ENCODE measurements at places on chromosomes 1 and 21.

GRCh38 chr1:44043176-44044070 lies 12.2 kb upstream of the SLC6A9 start:
- DNase-seq = no peak

DNA sequence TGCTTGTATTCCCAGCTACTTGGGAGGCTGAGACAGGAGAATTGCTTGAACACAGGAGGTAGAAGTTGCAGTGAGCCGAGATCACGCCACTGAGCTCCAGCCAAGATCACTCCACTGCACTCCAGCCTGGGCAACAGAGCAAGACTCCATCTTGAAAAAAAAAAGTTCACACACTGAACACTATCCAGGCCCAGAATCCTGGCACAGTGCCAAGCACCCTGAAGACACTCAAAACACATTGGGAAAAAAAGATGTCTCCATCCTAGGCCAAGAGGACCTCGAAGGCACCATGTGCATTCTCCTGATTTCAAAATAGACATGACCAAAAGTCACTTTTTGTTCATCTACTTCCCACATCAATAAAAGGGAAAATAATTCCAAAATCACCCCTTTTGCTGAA lies 38.7 kb downstream of the SLC9A1 start:
- no peak for DNase-seq

GRCh38 chr1:173870252-173871075 lies 2.3 kb downstream of the ZBTB37 start:
- no peak for DNase-seq

DNA sequence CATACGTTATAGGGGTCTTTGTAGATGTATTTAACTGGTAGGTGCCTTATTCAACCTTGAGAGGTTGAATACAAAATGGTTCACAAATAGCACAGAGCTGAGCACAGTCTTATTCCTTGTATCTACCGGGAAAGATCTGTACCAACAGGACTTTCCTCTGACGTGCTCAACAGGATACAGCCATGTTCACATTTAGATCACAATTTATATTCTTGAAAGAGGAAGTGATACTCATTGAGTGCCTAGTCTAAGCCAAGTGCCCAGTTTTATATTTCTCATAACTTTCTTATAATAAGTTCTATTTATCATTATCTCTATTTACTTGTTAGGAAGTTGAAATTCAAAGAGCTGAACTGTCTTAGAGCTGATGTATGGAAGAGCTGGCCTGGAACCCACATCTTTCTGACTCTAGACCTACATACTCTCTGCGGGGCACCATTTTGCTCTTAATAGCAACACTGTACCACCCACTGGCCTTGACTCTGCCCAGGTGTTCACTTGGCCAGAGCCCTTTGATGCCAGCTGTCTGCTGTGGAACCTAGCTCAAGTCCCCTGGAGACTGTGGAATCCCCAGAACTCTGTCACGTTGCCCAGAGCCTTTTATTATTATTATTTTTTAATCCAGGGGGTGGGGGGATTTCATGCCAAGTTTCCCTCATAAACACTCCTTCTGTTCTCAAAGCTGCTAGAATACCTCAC lies 156.2 kb downstream of the TPR start:
- DNase-seq = no peak

DNA sequence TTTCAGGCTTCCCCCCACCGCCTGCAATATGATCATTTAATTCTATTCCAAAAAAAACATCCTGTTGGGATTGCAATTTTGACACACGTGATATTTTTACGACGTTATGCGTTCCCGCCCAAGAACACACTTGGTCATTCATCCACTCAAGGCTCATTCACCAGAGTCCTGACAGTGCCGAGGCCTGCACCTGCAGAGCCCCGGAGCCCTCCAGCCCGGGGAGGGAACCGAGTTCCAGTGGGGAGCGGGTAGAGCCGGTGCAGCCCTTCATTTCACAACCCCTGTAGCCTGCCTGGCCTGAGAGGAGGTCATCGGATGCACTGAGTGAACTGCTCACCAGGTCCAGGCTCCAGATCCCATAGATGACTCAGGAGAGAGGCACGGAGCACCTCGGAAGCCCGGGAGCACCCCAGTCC lies 156.0 kb upstream of the BACE2 start:
- no peak for DNase-seq

- no peak for DNase-seq
These were observed 57.3 kb upstream of the CSF3R start for GRCh38 chr1:36540056-36540455.

DNA sequence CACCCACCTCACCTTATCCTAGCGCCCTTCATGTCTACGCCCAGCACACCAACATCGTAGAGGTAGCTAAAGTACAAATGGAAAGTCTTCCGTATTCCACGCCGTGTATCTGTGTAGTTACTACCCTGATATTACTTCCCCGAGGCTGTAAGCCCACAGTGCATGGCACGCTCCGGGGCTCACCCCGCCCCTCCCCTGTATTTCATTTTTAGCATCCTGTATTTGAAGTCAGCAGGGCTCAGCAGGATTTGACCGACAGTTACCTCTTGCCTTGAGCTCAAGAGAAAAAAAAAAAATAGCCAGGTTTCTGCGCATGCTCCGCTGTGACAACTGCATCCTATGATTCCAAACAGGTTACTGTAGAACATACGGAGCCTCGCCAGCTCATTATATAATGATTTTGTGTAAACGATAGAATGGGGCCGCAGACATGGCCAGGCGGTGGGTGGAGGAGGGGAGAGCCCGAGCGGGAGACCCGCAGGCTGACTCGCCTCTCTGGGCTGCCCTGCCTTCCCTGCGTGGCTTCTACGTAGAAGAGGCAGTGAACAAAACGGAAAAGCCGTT lies 1.3 kb downstream of the ABCG1 start:
- peak; percentile 27 for DNase-seq

GRCh38 chr21:32270748-32271147 lies 8.1 kb downstream of the MIS18A start:
- DNase-seq = no peak

GRCh38 chr1:24908591-24909259 lies 21.4 kb downstream of the RUNX3 start:
- no peak for DNase-seq

DNA sequence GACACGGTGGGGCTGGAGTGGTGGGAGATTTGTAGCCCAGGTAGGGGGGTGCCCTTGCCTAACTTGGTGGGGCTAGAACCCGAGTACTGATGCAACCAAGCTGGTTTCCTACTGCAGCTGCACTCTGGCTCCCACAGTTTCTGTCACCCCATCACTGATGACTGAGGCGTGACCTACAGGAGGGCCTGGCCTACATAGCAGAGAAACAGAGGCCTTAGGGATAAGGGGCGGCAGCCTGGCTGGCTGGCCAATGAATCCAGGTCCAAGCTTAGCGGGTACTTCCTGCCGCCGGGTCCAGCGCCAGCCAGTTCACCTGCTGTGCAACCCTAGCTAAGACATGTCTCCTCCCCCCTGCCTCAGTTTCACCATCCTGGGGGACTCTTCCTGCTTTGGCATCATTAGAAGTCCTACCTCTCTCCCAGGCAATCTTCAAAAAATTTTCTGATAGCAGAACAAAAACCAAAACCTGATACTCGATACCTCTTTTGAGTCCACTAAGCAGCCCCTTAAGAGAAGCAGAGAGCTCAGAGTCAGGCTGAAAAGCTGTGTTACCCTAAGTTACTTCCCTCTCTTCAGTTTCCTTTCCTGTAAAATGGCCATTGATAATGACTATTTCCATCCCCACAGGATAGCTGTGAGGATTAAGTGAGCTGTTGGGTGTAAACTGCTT lies 27.3 kb upstream of the RNF19B start:
- DNase-seq = no peak

- no peak for DNase-seq
These were observed 15.4 kb upstream of the OTUD3 start for GRCh38 chr1:19866758-19867157.

DNA sequence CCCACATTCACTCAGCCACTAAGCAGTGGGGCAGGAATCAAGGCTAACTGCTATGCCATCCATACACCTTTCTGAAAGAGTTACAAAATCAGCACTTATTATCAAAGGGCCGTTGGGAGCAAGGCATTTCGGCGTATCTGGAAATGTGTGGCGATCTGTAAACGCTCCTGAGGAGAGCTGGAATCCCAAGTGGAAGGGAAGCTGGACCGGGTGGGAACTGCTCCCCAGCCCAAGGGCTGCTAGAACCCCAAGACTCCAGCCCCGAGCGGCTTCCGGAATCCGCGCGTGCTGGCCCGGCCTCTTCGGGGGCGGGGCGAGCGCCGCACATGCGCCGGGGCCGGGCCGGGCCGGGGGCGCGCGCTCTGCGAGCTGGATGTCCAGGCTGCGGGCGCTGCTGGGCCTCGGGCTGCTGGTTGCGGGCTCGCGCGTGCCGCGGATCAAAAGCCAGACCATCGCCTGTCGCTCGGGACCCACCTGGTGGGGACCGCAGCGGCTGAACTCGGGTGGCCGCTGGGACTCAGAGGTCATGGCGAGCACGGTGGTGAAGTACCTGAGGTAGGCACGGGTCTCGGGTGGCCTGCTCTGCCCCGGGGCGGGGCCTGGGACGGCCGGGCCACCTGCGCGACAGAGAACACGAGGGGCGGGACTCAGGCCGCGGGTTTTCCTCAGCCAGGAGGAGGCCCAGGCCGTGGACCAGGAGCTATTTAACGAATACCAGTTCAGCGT lies at the start of gene NAXE:
TSS of gene NAXE (plus strand) at position 345 of the 726 bp plus-strand sequence. CDS start at position 374, 29 bp downstream.
- DNase-seq = peak; percentile 46

- DNase-seq = no peak
These were observed 1.3 kb downstream of the INAVA start for GRCh38 chr1:200895801-200896530.

GRCh38 chr1:192485692-192486436 lies 89.7 kb upstream of the RGS1 start:
- no peak for DNase-seq

DNA sequence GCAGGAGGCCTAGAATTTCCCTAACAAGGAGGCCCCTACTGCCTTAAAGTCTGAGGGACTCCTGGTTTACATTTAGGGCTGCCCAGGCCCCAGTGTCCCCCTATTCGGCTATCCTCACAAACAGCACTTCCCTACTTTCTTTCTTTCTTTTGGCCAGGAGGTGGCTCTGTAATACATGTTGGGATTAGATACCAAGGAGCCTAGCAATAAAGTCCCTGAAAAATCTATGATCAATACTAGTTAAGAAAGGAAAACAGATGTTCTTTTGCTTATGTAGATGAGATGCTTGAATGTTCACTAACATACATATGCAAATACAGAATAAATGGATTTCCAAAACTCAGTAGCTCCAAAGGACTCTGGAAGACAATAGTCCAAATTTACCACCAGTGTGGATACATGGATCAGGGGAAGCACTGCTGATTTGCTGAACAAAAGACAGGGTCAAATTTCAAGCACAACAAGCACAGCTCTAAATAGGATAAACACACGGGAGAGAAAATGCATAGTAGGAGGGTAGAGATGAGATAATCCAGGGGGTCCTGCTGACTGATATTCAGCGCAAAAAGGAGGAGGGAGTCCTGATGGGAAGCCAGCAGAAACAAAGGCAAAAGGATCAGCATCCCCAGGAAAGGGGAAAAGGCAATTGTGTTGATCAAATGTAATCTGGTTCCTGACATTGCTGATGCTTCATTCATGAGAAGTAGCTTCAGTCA lies 240.0 kb downstream of the NUF2 start:
- no peak for DNase-seq

DNA sequence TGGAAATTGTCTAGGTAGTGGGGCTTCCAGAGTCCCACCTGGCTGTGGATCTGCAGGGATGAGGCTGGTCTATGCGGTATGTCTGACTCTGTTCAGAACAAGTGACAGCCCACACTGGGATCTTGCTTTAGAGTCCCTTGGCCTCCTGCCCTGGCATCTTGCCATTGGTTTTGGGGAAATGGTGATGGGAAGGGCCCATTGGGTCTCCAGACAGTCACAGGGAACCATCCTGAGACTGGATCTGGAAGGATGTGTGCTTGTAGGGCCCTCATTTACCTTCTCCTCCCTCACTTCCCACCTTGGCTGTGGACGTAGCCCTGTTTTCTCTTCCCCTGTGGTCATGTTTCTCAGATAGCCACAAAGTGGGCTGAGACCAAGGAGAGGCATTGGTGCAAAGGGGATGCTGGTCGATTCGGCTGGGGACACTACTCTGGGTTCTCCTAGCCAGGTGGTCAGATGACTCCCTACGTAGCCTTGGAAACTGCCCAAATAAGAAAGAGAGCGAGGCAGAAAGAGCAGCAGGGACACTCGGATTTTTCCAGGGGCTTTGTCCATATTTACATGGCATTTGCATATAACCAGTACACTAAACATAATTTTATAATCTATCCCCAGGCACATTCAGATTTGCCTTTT lies 15.1 kb downstream of the SOX13 start:
- no peak for DNase-seq

GRCh38 chr1:148318123-148318903 lies 164.8 kb downstream of the PPIAL4G start:
- peak; percentile 15 for DNase-seq

DNA sequence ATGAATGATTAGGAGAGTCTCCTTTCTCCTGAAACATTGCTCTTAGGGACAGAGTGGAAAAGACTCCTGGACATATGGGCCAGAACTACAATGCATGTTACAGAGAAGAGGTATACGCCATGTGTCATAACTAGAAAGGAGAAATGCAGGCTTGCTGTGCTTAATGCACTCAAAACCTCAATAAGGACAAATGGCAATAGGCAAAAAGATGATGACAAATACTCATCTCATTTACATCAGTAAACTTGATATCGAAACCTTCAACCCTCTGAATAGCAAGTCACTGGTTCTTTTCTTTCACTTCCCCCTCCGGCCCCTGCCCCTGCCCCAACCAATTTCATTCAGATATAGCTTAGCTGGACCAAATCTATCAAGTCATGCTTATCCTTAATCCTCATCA lies 1.9 kb upstream of the GPR88 start:
- DNase-seq = no peak

DNA sequence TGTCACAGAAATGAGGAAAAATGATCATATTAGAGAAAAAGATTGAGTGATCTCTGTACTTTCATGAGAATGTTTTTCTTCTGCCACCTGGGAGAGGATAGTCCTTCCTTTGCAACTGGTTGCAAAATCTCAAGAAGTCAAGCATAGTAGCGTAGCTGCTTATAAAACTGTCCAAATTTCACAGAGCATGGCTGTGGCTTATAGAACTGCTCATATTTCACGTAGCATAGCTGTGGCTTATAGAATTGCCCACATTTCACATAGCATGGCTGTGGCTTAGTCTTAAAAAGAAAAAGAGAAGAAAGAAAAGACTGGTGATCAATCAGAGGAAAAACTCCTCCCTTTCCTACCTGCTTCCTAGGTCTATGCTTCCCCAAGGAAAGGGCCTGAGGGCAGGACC lies 329.5 kb downstream of the SIPA1L2 start:
- no peak for DNase-seq

DNA sequence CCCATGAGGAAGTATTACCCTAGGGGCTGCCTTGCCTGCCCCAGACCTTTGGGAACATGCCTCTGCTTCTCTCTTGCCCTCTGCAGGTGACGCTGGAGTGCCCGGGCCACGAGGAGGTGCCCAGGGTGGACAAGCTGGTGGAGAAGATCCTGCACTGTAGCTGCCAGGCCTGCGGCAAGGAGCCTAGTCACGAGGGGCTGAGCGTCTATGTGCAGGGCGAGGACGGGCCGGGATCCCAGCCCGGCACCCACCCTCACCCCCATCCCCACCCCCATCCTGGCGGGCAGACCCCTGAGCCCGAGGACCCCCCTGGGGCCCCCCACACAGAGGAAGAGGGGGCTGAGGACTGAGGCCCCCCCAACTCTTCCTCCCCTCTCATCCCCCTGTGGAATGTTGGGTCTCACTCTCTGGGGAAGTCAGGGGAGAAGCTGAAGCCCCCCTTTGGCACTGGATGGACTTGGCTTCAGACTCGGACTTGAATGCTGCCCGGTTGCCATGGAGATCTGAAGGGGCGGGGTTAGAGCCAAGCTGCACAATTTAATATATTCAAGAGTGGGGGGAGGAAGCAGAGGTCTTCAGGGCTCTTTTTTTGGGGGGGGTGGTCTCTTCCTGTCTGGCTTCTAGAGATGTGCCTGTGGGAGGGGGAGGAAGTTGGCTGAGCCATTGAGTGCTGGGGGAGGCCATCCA lies 7.8 kb upstream of the HTR6 start:
- no peak for DNase-seq

All from stimulated activated CD4-positive, alpha-beta T cell treated with anti-CD3 and anti-CD28 coated beads, Interleukin-1b, Interleukin-23, amount 100 ng/mL, for 4 hours (primary cell).